Activated CD8-positive, alpha-beta T cell treated with anti-CD3 and anti-CD28 coated beads for 36 hours (primary cell): ENCODE measurements at places on chromosomes 6 and 20. TPM values are rescaled to one million over a fixed set of nuclear protein-coding genes. Genes with fewer than 3 reads are reported as not detected.

PRDM13 gene
- not detected for total RNA-seq

GRCh38 chr6:147895272-147895671 is 386.8 kb downstream of the SAMD5 start:
- no peak for DNase-seq

BMP6 gene
- total RNA-seq: 0.09 TPM

DNA sequence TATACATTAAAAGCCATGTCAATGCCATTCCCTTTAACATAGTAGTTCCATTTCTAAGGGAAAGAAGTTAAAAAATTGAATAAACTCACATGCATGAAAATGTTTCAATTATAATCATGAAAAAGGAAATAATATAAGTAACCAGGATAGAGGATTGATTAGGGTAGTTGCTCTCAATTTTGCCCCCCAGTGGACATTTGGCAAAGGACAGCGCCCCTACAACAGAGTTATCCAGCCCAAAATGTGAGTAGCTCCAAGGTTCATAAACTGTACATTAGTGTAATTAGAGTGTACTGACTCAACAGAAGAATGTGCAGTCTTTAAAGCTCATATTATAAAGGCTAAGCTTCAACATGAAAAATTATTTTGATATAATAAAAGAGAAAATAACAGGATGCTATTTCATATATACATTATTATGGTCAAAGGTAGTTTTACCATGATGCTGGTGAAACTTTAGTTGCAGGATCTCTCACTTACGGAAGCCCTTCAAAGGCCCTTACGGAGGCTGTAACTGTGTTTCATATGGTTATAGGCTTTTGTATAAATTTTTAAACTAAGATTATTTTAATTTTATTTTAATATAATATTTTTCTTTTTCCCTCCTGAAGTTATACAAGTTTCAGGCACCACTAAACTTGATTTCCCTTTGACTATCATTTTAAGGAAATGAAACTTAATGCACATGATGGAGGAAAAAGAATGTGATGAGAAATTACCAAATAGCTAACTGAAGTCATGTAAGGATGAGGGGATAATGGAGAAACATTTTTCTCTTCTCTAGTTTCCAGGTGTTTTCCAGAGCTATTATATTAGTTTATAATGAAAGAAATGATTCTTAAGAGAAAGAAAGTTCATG is 403.6 kb downstream of the PLCB1 start:
- peak; percentile 24 for DNase-seq

RSPO3 gene
- total RNA-seq: not detected

TNXB gene
- 3.7 TPM for total RNA-seq

TAGAP gene
- total RNA-seq: 112 TPM

DNA sequence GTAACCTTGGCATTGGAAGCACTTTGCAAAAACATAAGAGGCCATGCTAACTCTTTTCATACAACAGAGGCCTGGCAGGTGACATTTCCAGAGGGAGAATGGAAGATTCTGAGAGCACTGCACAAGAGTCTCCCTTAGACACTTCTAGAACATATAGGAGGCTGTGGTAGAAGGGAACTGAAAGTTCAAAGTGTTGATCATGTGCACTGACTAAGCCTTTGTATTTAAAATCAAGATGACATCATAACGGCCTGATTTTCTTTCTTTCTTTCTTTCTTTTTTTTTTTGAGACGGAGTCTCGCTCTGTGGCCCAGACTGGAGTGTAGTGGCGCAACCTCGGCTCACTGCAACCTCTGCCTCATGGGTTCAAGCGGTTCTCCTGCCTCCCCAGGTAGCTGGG is 26.8 kb upstream of the DNAAF9 start:
- DNase-seq: no peak

TBXT gene
- not detected for total RNA-seq

DNA sequence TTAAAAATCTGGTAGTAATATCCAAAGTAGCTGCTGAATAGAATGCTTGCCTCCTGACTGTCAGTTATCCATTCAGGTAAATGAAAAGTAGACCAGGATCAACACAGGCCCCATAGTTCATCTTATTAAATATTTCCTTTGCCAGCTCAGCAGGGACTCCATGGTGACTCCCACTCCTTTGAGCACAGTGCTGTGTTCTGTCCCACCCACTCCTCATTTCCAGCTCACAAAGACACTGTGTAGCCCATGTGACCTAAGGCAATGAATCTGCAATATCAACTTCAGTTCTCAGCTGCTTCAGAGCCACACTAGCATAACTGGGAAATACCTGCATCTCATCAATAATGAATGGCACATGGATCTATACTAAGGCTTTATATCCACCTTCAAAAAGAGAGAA is 189.5 kb upstream of the MANEA start:
- DNase-seq: no peak

CST7 gene
- 49.3 TPM for total RNA-seq

RSPH4A gene
- total RNA-seq: 0.11 TPM

DNA sequence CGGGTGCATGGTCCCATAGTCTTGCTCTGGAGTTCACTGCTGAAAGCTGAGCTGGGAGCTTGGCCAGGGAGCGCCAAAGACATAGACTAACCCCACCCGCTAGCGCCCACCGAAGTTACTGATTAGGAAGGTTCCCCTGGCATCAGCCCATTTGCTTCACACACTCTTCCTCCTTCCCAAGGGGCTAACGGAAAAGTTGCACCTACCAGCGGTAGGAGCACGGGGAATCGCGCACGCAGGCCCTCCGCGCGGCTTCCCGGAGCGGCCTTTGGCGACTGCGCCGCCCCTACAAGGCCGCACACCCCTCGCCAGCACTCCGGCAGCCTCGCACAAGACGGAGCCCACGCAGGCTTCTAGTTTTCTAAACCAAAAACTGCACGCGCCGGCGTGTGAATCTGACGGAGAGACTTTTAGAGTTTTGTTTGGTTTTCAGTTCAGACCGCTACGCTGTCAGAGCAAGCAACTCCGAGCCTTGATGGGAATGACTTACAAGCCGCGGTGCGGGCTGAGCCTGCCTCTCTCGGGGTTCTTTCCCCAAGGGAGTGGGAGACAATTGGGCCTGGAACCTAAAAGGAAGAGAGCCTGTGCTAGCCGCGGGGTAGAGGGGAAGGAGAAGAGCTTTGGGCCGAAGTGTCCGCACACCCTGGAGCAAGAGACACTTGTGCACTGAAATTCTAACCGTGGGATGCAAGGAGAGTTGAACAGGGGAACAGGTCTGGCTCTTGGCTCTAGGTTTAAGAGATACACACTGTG is 891 bp upstream of the POU3F2 start:
- DNase-seq: peak; percentile 43

DNA sequence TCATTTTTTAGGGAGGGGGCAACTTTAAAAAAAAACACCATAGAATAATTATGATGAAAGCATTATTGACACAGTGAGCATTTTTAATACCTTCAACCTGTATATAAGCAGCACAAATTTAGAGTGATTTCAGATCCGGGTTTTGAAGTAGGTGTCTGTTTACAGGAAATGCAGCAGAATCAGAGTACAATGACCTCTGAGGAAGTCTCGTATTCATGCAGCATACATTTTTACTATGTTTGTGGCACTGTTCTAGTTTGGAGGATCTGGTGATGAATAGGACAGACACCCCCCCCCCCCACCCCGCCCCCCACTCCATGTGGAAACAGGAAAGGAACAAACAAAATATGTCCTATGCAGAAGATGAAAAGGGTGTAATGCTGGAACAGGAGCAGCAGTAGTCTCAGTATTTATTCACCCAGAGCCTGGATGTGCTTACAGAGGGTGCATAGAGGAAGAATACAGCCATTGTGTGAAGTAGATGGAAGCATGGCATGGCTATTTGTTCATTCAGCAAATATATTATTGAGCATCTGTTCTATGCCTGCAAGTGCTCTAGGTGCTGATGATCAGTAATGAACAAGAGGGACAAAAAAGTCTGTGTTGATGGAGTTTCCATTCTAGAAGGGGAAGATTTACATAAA is 19.7 kb downstream of the VAPB start:
- no peak for DNase-seq

TINAG gene
- not detected for total RNA-seq

SLPI gene
- total RNA-seq: not detected

DNA sequence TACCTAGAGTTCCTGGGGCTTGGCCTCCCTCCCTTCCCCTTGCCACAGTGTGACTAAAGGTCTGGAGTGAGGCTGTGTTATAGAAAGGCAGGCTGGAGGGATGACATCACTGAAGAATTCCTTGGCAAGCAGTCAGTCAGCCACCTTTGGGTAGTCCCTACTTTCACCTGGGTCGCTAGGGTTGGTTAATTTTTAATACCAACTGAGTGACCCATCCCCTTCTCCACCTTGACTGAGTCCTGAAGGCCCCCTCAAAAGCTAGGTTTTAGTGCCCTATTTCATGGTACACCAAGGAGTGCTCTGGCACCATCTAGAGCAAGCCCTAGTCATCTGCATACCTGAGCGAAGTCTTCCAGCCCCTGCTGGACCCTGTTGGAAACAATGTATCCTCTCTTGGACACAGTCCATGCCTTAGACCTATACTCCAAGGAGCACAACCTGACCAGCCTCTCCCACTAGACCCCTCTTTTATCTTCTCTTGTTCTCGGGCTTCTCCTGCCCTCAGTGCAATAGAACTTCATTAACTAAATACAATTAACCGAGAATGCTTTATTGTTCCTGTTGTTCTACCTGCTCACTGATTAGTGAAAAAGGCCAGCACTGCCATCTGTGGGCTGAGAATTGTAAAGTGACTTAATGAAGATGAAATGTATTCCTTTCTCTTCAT is 44.6 kb downstream of the RIN2 start:
- DNase-seq: no peak

- no peak for DNase-seq
Observed at GRCh38 chr20:23917024-23917725, 37.6 kb upstream of the CST5 start.

DNA sequence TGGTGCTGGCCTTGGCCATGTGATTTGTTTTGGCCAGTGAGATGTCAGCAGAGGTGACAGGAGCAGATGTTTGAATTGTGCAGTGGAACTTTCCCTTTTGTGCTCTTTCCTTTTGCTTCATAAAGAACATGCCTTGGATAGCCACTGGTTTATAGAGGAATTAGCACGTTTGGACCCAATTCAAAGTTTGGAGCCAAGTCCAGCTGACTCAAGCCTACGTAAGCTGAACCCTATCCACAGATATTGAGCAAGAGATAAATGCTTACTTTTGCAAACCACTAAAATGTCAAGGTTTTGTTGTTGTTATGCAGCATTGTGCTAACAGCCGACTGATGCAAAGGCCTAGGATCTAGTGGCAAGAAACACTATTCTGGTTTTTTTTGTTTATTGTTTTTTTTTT is 230.9 kb upstream of the CITED2 start:
- DNase-seq: no peak

FAM83C gene
- not detected for total RNA-seq

GRCh38 chr6:115706981-115707380 is 353.7 kb downstream of the FRK start:
- no peak for DNase-seq

DNA sequence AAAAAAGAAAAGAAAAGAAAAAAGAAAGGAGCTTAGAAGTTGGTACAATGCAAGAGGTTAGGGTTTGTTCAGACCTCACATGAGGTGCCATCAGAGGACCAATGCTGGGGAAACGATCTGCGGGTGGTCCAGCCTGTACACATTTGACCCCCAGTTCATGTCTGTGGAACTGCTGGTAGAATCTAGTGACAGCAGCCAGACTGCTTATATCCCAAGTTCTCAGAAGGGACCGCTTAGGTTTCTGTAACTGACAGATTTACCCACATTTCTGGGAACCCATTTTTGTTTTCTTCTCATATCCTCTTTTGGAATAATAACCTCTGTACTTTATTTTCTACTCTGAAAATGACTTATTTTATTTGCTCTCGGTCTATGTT is 4.7 kb downstream of the PPP1R18 start:
- peak; percentile 45 for DNase-seq

DNA sequence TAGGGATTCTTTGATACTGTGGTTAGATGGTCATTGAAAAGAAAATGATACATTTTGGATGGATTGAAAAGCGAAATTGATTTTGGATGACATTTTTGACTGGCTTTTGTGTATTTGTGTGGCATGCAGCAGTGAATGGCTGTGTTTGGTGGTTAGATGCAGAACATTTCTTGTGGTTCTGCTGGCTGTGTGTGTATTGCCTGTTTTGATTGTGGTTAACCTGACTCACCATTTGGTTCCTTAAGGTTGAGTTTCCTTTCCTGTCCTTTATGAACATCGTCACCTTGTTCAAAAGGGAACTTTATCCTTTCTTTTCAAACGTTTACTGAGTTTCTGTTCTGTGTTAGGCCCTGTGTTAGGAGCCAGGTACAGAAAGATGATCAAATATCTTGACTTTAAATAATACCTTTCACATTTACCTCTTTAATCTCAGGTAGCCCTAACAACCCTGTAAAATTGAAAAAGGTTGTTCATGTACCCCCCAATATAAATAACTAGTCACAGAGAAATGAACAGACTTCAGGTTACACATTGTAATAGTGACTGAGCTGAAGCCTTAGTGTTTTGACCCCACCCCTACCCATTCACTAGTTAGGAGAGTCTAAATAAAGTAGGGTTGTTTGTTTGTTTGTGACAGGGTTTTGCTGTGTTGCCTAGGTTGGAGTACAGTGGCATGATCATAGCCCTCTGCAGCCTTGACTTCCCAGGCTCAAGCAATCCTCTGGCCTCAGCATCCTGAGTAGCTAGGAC is 23.8 kb downstream of the ANKS1A start:
- DNase-seq: peak; percentile 65

ZSCAN31 gene
- total RNA-seq: 1.6 TPM

- DNase-seq: no peak
Observed at GRCh38 chr20:58889798-58890517, 37.4 kb downstream of the GNAS start.

DNA sequence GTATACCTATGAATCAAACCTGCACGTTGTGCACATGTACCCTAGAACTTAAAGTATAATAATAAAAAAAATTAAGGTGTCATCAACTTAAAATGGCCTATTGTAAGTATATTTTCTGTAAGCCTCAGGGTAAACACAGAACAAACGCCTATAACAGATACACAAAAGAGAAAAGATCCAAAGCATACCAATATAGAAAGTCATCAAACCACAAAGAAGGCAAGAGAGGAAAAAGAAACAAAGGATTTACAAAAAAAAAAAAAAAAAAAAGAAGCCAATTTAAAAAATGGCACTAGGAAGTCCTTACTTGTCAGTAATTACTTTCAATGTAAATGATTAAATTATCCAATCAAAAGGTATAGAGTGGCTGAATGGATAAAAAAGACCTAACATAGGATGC is 24.6 kb upstream of the ASF1A start:
- no peak for DNase-seq

DNA sequence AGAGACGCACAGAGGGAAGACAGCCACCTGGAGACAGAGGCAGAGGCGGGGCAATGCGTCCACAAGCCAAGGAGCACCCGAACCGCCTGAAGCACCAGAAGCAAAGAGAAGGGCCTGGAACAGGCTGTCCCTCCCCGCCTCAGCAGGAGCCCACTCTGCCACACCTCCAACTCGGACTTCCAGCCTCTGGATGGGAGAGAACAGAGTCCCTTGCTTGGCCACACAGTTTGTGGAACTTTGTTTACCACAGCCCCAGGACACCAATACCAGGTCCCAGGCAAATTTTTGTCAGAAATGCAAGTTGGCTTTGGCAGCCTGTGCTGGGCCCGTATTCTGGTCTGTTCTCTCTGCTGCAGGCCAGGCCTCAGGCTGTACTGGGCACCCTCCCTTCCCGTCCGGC is 87.5 kb upstream of the RPS6KA2 start:
- no peak for DNase-seq
